ENCODE measurements at places on chromosomes 11 and 22.

GRCh38 chr22:34851918-34852662 is 213.9 kb upstream of the ISX start:
- DNase-seq = no peak

DNA sequence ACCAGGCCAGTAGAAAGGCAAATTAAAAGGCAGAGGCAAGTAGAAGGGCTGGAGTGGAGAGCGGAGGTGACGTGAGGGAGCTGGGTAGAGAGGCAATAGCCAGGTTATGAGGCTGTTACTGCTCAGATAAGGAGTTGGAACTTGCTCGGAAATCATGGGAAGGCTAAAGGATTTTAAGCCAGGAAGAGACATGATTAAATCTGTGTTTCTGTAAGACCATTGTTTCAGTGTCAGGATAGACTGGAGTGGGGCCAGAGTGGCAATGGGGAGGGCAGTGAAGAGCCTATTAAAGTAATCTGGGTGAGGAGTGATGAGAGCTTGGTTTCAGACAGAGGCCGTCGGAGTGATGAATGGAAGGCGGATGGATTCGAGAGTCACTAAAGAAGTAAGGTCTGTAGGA is 39.0 kb downstream of the GRAMD1B start:
- no peak for DNase-seq

GRCh38 chr11:13137844-13138301 is 128.8 kb downstream of the RASSF10 start:
- no peak for DNase-seq

DNA sequence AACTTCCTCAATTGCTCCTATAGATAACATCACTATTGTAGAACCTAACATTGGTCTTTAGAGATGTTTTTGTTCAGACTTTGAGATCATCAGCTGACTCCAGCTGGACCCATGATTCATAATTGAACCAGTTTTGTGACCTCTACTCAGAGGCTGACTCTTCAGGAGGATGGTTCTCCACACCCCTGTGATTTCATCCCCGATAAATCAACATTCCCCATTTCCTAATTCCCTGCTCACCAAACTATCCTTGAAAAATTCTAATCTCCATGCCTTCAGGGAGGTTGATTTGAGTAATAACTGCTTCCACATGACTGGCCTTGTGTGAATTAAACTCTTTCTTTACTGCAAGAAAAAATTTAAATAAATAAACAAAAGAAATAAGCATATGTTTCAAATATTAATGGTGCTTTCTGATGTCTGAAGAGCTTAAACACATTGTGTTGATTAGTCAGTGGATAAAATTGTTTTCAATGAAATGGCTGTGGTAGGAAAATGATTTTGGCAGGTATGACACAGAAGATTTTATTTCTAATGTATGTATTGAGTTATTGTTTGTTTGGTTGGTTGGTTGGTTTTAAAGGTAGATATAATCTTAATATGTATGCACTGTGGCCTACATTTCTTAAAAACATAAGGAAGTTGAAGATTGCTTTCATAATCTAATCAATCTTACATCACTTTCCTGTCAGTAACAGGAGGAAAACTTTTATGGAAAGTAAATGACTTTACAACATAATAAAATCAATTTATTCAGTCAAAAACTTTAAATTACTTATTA is 427.9 kb upstream of the CCDC179 start:
- DNase-seq = no peak

DNA sequence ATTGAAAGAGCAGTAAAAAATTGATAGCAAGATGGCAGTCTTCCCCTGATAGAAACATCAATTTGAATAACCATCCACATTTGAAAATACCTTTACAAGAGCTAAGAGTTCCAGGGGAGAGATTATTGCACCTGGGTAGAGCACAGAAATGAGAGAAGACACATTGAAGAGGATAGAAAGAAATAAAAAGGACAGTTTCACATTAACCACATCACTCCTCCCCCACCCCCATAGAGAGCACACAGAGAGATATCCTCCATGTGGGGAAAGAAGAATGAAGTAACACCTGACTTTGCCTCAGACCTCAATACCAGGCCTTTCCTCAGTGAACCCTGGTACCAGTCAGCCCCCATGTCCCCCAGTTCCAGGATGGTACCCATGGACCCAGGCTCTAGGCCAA is 486.7 kb downstream of the FAM181B start:
- no peak for DNase-seq

- no peak for DNase-seq
Measured at GRCh38 chr11:71311176-71311925, 59.0 kb upstream of the SHANK2 start.

- DNase-seq = peak; percentile 66
Measured at GRCh38 chr22:36369922-36370791, 17.6 kb downstream of the MYH9 start.

DNA sequence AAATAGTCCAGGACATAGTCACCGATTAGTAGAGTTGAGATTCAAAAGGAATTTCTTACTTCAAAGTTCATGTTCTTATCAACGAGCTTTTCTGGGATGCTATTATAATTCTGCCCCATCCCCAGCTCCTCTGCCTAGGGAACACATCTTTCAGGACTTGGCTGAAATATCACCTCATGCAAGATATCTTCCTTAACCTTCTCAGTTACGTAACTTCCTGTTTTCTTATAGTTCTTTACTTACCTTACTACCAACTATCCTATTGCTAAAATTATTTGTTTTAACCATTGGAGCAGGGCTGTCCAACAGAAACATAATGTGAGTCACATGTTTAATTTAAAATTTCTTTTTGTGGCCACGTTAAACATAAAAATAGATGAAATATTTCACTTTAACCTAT is 2.3 kb downstream of the NARS2 start:
- DNase-seq = no peak

- no peak for DNase-seq
Measured at GRCh38 chr11:86790195-86790725, 10.1 kb upstream of the PRSS23 start.

GRCh38 chr11:102451041-102451680 is 1.4 kb downstream of the TMEM123 start:
- no peak for DNase-seq

DNA sequence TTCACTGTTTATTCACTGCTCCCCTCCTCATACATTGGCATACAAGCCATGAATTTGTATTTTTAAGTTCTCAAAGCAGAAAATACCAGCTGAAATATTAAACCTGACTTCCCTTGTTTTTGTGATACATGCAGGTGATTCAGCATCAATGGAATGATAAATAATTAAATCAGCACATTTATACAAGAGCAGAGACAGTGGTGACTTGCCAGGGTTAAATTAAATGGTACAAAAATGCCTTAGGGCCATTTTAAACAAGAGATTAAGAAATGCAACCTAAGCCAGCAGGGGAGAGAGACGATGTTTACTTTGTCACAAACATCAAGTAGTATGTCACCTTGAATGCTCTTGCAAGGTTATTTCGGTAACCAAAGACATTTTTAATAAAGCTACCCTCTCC is 95.9 kb upstream of the DDI1 start:
- DNase-seq = no peak

DNA sequence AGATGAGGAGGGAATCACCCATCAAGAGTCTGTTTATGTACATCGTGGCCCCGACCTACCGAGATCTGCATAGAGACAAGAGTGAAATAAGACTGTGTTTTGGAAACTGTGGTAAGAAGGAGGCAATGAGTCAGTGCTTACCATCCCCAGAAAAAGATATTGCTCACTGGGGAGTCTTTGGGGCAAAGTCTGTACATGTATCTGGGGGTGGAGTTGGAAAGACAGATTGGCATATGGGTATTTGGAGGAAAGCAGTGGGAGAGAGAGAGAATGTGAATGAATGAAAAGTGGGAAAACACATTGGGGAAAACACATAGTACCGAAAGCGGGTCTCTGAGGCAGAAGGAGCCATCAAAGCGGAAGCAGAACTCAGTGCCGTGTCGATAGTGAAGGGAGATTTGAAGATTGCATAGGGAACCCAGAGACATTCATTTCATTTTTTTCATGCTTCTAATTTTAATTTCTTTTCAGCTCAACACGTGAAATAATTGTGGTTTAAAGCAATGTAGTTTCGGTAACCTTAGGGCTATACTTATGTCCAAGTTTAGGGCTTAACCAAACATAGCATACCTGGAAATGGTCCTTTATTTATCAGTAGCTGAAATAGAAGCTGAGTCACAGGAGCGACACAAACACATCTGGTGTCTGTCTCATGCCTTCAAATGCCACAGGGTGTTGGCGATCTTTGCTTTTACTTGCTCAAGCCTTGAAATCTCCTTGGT is 98.6 kb upstream of the CD44 start:
- no peak for DNase-seq

DNA sequence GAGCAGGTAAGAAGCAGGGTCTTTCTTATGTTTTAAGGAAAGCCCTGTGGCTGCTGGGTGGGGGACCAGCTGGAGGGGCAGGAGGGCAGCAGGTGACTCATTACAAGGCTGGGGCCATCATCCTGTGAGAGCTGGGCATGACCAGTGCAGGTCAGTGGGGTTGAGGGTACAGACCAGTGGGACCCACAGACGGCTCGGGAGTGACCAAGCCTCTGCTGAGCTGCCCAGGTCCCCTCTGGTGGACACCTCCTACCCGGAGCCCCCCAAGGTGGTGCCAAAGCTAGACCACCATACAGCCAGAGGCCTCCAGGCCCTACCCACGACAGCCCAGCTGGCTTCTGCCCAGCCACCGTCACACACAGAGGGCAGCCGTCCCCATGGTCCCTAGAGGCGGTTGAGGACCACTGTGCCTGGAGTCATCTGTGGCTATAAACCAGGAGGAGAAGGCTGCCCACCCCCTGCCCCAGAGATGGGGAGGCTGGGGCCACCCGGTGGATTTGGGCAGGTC is 670 bp downstream of the MYEOV start:
- no peak for DNase-seq

GRCh38 chr11:130653838-130654636 is 205.6 kb downstream of the ADAMTS15 start:
- DNase-seq = no peak

DNA sequence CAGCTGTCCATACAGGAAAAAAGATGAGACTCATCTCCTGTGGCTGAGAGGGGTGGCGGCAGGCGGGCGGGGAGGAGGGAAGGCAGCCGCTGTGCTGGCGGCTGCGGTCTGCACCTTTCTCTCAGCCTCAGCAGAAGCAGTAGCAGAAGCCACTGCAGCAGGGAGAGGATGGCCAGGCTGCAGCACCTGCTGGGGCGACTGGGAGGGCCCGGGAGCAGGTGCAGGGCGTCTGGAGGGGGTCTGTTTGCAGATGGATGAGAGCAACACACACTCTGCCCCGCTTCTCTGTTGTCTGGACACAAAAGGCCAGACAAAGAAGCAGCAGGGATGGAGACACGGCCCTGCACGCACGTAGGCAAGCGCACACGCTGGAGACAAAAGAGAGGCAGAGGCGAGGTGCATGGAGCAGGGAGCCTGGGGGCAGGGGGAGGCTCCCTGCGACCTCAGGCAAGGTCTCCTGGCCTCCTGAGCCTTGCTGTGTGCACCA is 9.3 kb upstream of the MIAT start:
- no peak for DNase-seq

- peak; percentile 19 for DNase-seq
Measured at GRCh38 chr11:86632499-86633269, 39.7 kb downstream of the ME3 start.

- no peak for DNase-seq
Measured at GRCh38 chr11:33645686-33646085, 54.9 kb downstream of the C11orf91 start.

GRCh38 chr11:119800619-119801018 is 71.6 kb upstream of the NECTIN1 start:
- DNase-seq = no peak

DNA sequence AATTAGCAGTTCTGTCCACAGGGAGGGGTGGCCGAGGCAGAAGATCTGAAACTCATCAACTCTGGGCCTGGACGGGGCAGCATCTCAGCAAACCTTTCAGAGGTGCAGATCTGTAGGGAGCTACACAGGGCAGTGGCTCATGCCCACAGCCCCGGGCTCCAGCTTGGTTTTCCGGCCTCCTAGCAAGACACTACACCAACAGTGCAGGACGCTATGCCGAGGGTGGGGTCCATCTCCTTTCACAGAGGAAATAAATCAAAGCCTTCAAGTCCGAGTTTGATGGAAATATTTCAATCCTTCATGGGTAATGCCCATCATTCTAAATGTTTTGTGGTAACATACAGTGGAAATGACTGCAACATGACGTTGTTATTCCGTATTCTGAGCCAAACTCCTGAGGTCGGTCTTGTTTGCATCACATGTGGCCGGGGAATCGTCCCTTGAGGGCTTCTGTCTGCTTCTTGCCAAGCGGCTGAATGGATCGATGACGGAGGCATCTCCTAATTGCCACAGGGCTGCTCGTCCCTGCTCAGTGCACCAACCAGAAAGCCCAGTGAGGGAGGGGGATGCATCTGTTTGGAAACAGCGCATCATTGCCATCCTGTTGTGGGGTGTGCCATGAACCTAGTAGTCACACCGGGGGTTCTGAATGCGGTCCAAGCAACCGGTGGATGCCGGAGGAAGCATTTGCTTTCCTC is 30.0 kb downstream of the LINC01488 start:
- DNase-seq = no peak

DNA sequence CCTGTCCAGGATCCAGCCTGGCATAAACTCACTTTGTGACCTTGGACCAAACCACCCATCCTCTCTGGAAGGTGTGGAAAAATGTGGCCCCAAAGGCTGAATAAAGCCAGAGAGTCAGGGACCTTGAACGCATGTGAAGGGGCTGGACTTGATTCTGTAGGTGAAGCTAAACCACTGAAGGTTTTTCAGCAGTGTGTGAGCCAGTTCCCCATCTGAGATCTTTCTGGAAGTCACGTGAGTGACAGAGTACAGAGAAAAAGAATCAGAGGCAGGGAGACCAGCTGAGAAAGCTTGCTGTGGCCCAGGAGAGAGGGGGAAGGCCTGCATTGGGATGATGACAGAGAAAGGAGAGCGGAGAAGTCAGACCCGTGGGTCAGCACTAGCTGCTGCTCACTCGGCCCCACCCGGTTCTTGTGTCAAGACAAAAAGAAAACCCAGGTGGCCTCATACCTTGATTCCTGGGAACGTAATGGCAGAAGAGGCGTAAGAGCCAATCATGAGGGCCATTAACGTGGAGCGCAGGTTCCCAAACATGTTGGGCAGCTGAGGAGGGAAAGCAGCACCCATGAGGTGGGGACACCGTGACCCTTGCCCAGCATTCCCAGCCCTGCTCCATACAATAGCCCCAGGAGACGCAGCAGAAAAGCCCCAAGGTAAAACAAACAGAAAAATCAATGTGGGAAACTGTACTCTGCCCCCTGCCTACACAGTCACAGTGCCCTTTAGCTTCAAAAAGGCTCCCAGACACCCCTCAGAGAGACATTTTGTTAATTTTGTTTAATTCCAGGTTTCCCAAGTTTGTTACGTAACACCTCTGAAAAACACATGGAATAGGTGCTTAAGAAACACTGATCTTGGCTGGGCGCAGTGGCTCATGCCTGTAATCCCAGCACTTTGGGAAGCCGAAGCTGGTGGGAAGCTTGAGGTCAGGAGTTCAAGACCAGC is 17.9 kb downstream of the SLC43A1 start:
- DNase-seq = no peak

DNA sequence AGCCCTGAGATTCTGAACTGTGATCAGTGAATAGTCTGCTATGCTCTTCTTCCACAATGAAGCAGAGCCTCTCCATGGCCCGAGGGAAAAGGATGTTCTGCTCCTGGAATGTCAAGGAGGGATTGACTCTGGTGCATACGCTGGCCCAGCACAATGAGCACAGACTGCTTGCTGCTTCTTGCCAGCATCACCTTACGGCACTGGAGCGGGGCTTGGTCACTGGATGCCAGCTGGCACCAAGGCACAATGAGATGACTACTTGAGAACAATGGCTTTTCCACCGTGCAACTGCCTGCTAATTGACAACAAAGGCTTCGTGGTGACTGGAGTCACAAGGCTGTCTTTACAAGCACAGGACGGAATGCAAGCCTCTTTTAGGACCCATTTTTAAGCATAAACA is 139.2 kb downstream of the DSCAML1 start:
- no peak for DNase-seq

All from inflammatory macrophage (primary cell).